Right atrium auricular region (tissue), 2 donors: ENCODE measurements at places on chromosomes 16 and 17. TPM values are rescaled to one million over a fixed set of nuclear protein-coding genes. Genes with fewer than 3 reads are reported as not detected.
A peak's percentile ranks its signal among the peaks of the same experiment; 100 is the strongest.

PDK2 gene
- total RNA-seq, result 214 TPM

HSD17B1 gene
- 0.39 TPM for total RNA-seq

DNA sequence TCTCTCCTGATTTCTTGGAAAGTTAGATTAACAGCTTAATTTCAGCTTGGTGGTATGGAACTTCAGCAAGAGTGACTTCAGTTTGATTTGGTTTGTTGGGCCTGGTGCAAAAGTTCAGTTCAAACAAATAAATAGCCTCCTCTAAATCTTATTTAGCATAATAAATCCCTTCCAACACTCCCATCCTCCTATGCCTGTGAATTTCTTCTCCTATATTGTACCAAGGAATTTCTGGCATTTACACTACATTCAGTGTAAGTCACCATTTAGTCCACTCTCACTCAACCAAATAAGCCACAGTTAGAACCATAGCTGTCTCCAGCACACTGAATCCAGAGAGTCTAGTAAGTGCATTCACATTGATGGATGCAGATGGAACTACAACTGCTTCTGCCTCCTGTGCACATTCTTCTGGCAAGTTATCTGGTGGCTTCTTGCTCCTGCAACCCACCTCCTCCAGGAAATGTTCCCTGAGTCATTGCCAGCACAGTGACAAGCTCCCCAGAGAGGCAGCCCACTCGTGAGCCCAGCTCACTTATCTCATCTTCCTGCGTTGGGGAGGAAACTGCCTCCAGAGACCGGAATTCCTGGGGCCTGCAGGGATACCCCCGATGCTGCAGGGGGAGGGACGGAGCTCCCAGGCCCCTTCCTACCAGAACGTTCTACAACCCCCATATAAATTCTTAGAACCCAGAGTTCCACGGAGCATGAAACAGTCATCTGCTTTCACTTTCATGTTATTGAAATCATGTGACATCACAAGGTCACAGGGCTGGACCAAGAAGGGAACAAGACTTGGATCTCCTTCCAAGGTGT is 318.3 kb downstream of the PHKB start:
- no peaks in the 10 kb centered on the region for H3K4me1 ChIP-seq
- H3K4me3 ChIP-seq, result peak overlapping the region; percentile 36
- no peak overlapping the region for H3K27ac ChIP-seq
- no peaks in the 10 kb centered on the region for H3K36me3 ChIP-seq
- H3K27me3 ChIP-seq, result no peaks in the 10 kb centered on the region
- DNase-seq, result no peak

DNA sequence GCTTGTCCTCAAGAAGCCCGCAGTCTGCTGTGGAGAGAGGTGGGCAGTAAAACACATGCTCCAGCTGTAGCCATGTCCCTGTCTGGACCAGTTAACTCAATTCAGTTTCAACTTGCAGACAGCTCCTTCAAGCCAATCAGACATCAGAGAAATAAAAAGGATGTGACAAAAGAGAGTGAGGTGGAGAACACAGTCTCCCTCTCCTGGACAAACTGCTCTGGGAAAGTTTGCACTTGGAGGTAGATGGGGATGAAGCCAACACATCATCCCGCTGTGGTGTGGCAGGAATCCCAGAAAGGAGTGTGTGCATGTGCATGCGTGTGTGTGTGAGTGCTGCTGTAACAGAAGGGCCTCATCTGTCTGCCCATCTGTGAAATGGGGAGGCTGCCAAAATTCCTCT is 358.6 kb upstream of the ASIC2 start:
- no peaks in the 10 kb centered on the region for H3K27me3 ChIP-seq
- no peak overlapping the region for H3K27ac ChIP-seq
- DNase-seq, result no peak
- no peaks in the 10 kb centered on the region for H3K4me1 ChIP-seq
- no peaks in the 10 kb centered on the region for H3K36me3 ChIP-seq
